ENCODE measurements at places on chromosomes 16 and 17.

DNA sequence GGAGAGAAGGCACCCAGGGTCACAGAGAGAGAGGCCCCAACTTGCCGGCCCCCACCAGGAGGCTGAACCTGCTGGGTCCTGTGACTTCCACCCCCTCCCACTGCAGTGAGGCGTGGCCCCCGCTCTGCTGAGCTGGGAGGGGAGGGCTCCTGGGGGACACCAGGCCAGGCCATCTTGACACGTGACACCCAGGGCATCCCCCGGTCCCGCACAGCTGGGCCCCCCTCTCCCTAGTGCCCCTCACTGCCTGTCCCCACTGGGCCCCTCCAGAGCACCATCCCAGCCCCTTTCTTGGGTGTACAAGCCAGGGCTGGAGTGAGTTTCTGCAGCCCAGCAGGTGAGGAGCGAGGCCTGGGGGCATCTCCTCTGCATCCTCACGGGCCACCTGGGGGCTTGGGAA is 12.4 kb downstream of the UBALD1 start:
- no peak for DNase-seq

GRCh38 chr17:38705523-38705802 is 390 bp downstream of the MLLT6 start:
- no peak for DNase-seq

DNA sequence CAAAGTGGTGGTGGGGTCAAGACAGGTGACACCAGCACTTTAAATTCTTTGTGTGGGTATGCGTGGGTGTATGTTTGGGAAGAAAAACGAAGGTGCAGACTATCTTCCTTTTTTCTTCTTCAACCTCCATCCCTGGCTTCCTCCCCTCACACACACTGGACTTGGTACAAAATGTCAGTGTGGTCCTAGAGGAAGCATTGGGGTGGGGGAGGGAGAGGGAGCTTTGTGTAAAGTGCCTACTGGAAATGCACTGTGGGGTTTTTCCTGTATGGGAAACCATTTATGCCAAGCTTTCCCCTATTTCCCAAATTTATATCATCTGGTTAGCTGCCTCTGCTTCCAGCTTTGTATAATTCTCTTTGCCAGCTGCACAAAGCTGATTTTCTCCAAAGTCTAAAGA is 44.4 kb downstream of the SLFN12L start:
- no peak for DNase-seq

GRCh38 chr17:34665150-34665806 is 85.9 kb downstream of the TMEM132E start:
- DNase-seq, result no peak
